ENCODE measurements at places on chromosomes 3 and 15. TPM values are rescaled to one million over a fixed set of nuclear protein-coding genes. Genes with fewer than 3 reads are reported as not detected.

DNA sequence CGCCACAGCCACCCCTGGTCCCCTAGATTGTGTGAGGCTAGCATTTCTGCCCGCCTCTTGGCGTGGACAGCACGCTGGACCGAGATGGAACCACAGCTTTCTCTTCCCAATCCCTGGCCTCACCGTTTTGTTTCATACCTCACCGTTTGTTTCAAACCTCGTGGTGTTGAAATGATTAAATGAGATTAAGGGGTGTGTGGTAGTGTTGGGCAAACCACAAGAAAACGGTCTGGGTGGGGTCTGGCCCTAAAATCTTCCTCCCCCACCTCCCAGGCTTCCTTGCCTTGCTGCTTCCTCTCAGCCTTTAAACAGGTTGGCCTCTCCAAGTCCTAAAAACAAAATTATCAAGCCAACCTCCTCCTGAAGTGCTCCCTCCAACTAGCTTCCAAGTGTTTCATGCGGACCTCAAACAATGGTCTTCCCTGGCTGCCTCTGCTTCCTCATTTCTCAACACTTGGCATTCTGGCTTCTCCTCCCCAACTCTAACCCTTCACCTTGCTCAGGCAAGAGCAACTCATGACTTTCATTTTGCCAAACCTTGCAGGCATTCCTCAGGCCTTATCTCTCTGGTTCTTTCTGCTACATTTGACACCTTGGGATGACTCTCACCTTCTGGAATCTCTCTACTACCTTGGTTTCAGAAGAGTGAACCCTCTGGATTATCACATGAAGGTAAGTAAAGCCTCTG is 1.4 kb upstream of the ATP13A3 start:
- no peak for DNase-seq

- no peak for DNase-seq
Measured at GRCh38 chr3:21747376-21747775, 3.6 kb downstream of the ZNF385D start.

- DNase-seq = no peak
Measured at GRCh38 chr3:180189310-180189648, 152.5 kb upstream of the PEX5L start.

The GOLGA8G gene
- polyA plus RNA-seq = not detected

The CCR9 gene
- polyA plus RNA-seq = 0.73 TPM
